Right cardiac atrium (tissue), 5 donors: ENCODE measurements at places on chromosomes 1 and 21.
A peak's percentile ranks its signal among the peaks of the same experiment; 100 is the strongest.

DNA sequence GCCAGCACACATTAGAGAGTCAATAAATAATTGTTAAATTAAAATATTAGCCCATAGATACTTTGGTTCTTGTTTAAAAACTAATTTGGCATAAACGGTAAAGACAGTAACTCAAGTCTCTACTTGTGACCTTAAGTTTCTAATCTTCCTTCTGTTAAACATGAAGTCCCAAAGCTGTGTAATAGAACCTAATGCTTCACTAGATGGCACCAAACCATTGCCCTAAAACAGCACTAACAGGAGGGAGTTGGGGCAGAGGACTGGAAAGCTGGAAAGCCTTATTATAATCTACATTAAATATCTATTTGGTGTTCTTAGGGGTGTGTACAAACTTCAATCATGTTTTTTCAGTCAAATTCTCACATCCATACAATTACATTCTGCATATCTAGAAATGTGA lies 176.7 kb downstream of the OLFM3 start:
- DNase-seq, result no peak

GRCh38 chr1:60118085-60118484 lies 44.5 kb upstream of the C1orf87 start:
- DNase-seq, result no peak

- peak; percentile 65 for DNase-seq
These were observed 39.2 kb downstream of the MAPKAPK2 start for GRCh38 chr1:206723805-206724472.

GRCh38 chr1:247110627-247111258 lies 6.6 kb upstream of the ZNF669 start:
- DNase-seq, result peak; percentile 20

DNA sequence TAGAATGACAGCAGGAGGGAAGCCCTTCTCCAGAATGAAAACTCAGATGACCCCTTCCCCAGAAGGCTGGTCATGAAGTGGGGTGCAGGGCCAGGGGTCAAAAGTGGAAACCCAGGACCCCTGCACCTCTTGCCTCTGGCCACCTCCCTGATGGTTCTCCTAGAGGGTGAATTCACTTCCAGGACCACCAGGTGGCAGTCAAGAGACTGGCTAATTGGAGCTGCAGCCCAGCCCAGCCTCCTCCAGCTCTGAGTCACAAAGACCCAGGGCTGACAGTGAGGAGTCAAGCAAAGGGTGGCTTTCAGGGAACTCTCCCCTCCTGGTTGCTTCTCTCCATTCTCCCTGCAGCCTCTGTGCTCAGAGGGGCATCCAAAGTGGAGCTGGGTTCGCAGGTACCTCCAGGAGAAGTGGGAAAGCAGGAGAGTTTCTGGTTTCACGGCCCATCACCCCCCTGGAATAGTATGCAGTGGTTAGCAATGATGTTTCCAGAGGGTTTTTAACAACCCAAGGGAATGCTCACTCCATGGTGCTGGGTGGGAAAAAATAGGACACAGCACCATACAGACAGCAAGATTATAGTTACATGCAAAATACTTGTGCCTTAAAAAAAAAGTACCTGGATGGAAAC lies 6.1 kb upstream of the EPHB2 start:
- peak; percentile 86 for DNase-seq
